ENCODE measurements at places on chromosomes 4 and X.
A peak's percentile ranks its signal among the peaks of the same experiment; 100 is the strongest.

- DNase-seq, result no peak
These were observed 16.1 kb downstream of the MSMO1 start for GRCh38 chr4:165343353-165344191.

DNA sequence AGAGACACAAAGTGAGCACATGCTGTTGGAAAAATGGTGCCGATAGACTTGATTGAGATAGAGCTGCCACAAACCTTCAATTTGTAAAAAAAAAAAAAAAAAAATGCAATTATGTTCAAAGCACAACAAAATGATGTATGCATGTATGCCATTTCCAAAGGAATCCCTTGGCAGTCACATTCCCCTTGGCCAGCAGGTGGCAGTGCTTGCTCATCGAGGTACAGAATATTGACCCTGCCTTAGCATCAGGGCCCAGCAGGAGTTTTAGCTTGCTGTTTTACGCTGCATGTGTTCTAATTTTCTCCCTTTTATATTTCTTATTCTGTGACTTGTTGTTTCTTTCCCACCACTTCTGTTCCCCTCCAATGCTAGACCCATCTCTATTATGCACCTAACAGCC, 34.5 kb upstream of the CYBB start:
- peak; percentile 11 for DNase-seq

DNA sequence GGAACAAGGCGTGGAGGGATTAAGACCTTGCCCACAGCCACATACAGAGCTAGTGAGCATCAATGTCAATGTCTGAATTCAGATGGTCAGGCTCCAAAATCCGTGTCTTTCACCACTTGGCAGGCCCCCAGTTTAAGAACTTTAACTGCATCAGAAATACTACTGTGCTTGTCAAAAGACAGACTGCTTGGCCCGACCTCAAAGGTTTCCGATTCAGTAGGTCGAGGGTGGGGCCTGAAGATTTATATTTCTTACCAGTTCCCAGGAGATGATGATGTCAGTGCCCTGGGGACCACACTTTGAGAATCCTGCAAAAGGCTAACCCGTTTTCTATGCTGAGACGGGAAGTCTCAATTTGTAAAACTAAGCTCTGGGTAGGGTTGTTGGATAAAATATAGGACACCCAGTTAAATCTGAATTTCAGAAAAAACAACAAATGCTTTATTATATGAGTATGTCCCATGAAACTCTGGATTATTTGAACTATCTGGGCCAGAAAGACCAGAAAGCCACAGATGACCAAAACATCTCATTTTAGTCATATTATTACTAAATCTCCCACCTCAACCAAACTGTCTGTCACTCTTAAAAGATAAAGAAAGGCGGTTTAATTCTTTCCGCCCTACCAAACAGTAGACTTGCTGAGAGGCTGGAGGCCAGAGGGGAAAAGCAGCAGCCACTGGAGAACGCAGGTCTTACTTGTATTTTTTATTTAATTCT, 42.7 kb downstream of the GATB start:
- DNase-seq, result no peak

DNA sequence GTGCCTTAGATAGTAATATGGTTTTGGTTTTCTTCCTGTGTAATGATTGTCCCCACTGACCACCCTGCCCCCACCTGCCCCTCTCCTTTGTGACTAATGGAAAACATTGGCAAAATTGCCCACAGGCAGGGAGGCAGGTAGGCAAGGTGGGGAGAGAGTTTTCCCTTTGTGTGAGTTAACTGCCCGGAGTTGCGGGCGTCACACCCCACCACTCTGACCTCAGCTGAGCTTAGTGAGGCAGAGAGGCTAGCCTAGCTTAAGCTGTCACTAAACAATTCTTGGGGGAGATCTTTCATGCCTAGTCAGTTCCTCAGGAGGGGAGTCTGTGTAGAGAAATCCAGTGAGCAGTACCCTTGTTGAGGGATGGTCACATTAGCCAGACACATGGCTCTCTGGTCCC, 245.3 kb downstream of the BCOR start:
- DNase-seq, result no peak

- no peak for DNase-seq
These were observed 453.3 kb upstream of the INTU start for GRCh38 chr4:127179256-127180087.

DNA sequence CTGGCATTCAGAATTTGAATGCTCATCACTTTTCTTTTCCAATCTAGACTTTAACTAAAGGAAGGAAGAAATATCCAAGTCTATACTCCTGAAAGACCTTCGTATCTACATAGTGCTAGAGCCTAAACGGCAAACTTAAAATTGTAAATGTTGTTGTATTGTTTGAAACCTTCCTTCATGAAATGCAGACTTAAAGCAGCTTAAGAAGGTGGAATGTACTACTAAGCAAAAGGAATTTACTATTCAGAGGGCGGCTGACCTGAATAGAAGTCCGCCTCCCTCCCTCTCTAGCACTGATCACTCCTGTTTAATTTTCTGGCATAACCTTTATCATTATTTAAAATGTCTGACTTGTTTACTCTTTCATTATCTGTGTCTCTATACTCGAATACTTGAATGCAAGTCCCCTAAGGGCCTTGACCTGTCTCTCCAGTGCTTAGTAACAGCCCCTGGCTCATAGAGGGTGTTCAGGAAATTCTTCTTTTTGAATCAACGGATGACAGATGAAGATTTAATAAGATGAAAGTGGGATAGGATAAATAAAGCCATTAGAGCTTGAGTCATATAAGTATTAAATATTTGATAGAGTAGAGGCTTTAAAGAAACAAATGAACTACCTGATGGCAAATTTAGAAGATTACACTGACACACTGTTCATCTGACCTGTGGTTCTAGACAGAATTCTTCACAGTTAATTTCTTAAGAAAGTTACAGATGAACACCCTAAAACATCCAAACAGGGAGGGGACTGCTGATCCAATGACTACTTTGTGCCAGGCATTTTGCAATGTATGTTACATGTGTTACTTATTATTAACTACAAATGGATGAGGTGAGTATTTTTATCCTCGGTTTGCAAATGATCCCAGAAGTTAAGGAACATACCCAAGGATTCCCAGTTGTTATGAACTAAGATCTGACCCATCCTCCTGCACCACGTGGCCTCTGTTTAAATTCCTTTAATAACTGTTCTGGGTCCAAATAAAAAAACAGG, 20.2 kb upstream of the RBPJ start:
- no peak for DNase-seq

DNA sequence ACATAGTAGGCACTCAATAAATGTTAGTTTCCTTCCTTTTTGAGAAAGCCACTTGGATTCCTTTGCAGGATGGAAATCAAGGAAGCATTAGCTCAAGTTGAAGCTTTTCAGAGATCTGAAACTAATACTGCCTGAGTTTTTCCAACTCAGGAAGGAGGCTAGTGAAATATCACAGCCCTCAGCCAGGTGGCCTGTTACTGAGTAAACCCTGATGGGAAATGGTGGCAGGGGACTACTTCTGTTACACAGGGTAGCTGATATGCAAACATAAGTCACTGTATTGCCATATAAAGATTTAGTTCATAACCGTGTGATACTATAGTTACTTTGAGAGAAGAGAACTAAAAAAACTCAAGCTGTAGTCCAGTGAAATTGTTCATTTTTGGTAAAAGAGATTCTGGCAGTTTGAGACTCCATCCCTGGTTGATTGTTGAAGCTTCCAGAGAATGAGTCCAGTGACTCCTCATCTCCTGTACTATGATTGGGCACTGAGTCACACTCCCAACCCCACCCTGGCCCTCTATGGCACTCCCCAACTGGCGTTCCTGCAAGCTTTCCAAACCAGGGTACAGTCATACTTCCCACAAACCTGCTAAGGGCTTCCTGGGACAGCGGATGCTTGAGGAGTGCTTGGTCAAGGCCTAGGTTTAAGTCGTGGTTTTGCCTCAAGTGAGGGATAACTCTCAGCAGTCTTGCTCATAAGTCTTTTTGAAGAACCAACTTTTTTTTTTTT, 81.8 kb downstream of the MID1IP1 start:
- no peak for DNase-seq

- DNase-seq, result no peak
These were observed 271.9 kb downstream of the MID1IP1 start for GRCh38 chrX:39073131-39073530.

DNA sequence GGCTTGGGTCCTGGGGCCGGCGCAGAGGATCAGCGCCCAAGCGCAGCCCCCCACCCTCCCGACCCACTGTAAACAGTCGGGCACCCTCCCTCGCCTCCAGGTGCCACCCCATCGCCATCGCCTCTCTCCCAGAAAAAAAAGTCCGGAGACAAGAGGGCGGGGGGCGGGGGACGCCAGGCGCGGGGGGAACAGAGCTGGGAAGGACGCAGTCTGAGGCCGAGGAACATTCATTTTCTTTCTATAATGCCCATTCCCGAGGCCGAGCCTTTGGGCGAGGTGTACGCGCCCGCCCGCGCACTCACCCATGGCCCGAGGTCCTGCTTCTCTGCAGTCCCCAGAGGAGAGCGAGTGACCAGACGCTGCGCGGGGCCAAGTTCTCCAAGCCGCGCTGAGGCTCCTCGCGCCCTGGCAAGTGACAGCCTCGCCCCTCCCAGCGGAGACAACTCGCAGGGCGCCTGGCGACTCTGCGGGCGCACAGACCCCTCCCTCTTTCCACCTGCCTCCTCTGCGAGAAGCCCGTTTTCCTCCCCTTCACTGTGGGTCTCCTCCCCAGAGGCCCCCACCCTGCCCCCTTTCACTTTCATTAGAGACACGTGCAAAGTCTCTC, 63.5 kb upstream of the WDR17 start:
- DNase-seq, result peak; percentile 64

GRCh38 chr4:78298618-78299017, 241.5 kb downstream of the FRAS1 start:
- DNase-seq, result no peak

GRCh38 chrX:128460835-128461234, 408.6 kb upstream of the ACTRT1 start:
- DNase-seq, result no peak

- DNase-seq, result no peak
These were observed 1469.0 kb upstream of the PABPC4L start for GRCh38 chr4:135670548-135670947.

- DNase-seq, result no peak
These were observed 820.8 kb upstream of the GRIA3 start for GRCh38 chrX:122363112-122363795.

DNA sequence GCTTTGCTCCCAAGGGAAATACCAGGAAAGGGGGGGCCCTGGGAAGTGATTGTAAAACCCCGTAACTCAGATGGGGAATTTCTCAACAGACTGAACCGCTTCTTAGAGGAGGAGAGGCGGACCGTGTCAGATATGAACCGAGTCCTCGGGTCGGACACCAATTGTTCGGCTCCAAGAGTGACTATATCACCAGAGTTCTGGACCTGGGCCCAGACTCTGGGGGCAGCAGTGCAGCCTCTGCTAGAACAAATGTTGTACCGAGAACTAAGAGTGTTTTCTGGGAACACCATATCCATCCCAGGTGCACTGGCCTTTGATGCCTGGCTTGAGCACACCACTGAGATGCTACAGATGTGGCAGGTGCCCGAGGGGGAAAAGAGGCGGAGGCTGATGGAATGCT, 1.0 kb downstream of the PNMA3 start:
- no peak for DNase-seq

GRCh38 chr4:152352622-152353116, 183.2 kb downstream of the FBXW7 start:
- peak; percentile 8 for DNase-seq

GRCh38 chr4:149784018-149784417, 31.6 kb downstream of the IQCM start:
- DNase-seq, result no peak

DNA sequence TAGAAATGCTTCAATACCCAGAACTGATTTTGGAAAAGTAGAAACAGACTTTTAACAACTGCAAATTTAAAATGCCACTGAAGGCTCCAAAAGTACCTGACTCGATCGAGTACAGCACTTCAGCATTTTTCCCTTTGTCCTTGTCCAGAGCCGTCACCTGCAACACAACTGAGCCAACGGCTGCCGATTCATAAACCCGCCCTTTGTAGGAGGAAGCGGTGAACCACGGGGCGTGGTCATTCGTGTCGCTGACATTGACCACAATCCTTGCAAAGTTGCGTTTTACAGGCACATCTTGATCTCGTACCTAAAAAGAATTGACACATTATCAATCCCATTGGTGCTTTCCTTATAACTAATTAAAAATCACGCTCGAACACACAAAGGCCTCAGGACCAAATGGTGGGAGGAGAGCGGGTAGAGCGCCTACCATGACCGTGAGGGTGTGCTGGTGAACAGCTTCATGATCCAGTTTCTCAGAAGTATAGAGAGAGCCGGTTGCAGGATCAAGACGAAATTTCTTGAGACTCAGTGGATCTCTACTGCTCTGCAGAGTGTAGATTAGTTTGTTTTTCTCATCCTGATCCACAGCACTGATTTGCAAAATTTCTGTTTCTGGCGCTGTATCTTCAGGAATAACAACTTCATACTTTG, 72.8 kb upstream of the MTNR1A start:
- no peak for DNase-seq

GRCh38 chr4:77076889-77077635, 1.3 kb upstream of the CCNI start:
- no peak for DNase-seq

GRCh38 chr4:163251204-163251603, 81.2 kb downstream of the NPY1R start:
- DNase-seq, result no peak

GRCh38 chr4:123649250-123649644, 252.7 kb downstream of the SPRY1 start:
- no peak for DNase-seq

DNA sequence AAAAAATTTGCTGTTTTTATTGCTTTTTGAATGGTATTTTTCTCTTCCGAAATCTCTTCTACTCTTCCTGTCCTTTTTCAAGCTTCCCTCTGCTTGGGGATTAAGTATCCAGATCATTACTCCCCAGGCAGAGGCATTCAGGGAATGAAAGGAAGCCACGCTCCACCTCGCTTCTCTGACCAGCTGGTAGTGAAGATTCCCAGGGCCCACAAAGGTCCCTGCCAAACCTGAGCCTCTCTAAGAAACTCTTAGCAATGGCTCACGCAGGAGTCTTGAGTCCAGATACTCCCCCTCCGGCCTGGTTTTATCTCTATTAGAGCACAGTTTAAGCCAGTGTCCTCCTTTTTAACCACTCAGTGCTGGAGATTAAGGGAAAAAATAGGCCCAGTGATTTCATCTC, 51.4 kb upstream of the SOD3 start:
- DNase-seq, result no peak

DNA sequence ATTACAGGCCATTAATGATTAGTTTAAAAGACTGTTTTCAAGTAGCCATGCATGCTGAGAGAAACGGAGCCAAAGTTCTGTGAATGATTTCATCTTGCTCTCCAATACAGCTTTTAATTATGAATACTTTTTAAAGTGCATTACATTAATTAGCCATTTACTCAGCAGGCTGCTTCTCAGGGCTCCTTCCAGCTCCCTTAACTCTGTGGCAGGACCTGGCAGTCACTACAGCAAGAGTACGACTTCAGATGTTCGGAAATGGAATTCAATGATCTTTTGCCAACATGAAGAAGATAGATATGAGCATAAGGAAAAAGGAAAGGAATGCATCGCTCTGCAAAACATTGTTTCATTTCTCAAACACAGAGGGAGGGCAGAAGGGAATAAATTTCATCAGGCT, 987.2 kb downstream of the PDHA2 start:
- no peak for DNase-seq

DNA sequence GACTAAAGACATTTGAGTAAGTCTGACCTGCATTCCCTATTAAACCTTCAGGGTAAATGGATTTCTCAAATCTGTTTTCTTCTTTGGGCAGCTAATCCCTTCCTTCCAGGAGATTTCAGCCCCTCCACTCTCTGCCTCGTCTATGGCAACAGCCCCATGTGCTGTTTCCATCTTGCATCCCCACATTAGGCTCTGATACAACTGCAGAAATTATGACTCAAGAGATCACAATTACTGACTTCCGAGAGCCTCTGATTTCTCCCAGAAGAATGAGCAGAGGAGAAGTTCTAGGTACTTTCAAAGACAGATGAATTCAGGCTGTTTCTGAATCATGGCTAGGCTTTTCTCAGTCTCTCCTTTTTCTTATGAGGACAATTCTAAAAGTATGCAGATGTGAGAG, 38.7 kb downstream of the RAI2 start:
- no peak for DNase-seq

All from amygdala (tissue), 56 donors.